Neural crest cell (in vitro differentiated cells): ENCODE measurements at places on chromosomes 4 and X. TPM values are rescaled to one million over a fixed set of nuclear protein-coding genes. Genes with fewer than 3 reads are reported as not detected.

Gene TMEM47
- 42.0 and 45.4 TPM in 2 replicates for total RNA-seq

Gene S100P
- not detected in 2 replicates for total RNA-seq

Gene DAPP1
- not detected in 2 replicates for total RNA-seq

Gene PPBP
- not detected in 2 replicates for total RNA-seq

Gene DCAF8L2
- not detected in 2 replicates for total RNA-seq

Gene LIMCH1
- 15.1 and 17.3 TPM in 2 replicates for total RNA-seq

Gene TCP11X1
- not detected in 2 replicates for total RNA-seq

Gene VMA21
- 51.3 and 60.1 TPM in 2 replicates for total RNA-seq

- DNase-seq, result no peak
These were observed 35.6 kb downstream of the COL25A1 start for GRCh38 chr4:109266891-109267290.

GRCh38 chr4:107444-108429, 16.6 kb upstream of the ZNF718 start:
- DNase-seq, result no peak

DNA sequence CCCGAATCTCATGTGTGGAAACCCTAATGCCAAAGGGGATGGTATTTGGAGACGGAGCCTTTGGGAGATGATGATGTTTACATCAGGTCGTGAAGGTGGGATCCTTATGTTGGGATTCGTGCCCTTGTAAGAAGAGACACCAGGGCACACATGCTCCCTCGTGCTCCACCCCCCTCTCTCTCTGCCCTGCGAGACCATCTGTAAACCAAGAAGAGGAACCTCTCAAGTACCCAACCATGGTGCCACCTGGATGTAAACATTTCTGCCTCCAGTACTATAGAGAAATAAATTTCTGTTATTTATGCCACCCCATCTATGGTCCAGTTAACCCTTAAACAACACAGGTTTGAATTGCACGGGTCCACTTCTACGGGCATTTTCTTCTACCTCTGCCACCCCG, 179.4 kb downstream of the DHRSX start:
- DNase-seq, result no peak

DNA sequence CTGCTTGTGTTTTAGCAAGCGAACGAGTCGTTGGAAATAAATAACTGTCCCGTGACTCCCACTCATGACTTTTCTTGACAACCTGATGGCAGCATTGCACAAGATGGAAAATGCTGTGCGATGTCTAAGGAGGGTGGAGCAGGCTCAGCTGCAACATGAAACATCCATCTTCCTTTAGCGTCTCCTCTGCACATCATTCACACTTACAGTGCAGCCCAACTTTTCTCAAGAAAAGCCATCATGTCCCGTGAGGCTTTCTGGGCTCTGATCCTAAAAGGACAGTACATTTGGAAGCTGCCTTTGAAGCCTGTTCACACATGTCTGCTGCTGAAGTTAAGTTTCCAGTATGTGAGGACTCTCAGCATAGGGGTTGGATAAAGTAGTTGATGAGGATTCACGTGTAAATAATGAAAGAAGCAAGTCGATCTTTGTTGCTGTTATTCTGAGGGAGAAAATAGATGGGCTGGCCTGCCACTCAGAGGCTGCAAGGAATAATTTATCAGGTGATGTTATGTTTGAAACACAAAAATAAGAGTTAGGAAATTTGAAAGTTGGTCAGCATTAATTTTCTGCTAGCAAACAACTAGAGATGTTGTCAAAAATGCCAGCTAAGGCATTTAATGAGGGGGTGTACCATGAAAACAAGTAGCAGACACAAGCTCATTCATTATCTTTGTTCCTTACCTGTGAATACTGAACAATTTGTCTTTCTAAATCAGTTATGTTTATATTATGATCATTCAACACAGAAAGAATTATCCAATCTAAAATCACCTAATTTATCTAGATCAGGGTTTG, 328.7 kb upstream of the ZFP42 start:
- no peak for DNase-seq
